Chondrocyte (in vitro differentiated cells): ENCODE measurements at places on chromosomes 2 and 18. TPM values are rescaled to one million over a fixed set of nuclear protein-coding genes. Genes with fewer than 3 reads are reported as not detected.

The CHRNG gene
- total RNA-seq: not detected in 3 replicates

DNA sequence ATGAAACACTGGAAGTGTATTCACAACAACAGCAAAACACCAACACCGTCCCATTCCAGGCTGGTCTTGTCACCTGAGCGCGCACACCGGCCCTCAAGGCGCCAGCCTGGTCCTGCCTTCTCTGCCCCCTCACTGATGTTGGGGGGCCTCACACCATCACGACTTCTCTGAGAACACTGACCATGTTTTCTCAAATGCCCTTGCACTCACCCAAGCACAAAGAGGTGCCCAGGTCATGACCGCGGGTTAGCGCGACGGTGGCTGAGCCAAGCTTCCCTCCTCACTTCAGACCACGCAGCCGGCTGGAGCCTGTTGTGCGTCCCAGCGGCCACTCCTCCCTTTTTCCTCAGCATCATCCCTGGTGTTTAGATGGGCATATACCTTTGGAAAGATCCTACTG is 101.3 kb upstream of the SALL3 start:
- DNase-seq: no peak

DNA sequence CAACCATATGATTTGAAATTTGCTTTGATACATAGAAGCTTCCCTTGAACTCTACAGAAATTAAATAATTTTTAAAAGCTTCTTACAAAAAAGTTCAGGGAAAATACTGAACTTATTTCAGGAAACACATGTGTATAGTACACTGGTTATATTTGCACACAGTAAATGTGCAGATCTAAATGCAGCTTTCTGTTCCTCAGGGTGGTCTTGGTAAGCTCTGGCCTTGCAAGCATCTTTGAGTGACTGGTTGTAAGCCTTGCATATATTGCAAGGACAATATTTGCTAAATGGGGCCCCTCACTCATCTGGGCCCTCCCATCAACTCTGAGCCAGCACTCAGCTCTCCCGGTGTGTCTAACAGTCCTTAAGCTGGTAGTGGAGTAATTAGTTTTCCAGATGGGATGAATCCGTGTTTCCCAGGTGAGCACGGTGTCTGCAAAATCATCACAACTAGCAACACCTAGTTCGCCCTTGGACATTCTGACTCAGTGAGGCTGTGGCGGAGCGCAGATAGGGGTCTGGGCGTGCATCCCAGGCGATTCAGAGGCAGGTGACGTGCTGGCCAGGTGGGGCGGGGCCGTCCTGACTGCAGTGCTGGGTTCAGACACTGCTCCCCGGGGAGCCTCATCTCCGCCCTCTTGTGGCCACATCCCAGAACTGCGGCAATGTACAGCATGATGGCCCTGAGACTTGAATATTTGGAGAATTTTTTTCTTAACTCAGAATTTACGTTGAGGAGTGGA is 149.6 kb downstream of the MBP start:
- DNase-seq: peak; percentile 89

GRCh38 chr2:239093542-239093941 is 245.7 kb downstream of the TWIST2 start:
- no peak for DNase-seq

- DNase-seq: no peak
Measured at GRCh38 chr2:210859314-210859713, 302.9 kb downstream of the CPS1 start.

DNA sequence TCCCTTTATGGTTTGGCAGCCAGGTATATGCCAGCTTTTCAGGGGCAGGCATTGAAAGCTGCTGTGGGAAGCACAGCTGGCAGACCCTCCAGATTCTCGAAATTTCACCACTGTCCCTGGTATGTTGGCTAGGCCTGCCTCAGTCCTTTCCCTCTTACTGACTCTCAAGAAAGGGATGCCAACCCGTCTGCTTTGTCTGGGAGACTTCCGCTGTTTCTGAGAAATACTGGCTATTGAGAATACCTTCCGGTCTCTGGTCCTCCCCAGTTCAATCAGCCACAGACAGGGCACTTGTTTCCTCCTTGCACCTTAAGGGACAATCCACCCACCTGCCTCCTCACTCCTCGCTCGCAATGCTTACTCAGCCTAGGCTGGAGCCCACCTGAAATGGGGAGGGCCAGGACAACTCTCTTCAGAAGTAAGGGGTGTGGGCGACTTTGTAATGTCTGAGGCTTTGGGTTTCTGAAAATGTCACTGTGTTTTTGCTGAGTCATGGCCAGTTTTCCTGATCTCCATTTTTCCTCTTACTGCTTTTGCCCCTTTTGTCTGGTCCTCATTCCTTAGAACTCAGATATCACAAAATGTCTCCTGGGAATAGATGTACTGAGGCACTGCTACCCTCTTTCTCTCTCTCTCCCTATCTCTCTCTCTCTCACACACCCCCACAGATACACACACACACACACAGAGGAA is 571.1 kb downstream of the TNS1 start:
- no peak for DNase-seq

The INHBB gene
- 0.58 to 1.3 TPM (median 0.90 TPM) in 3 replicates for total RNA-seq

The HOXD9 gene
- total RNA-seq: not detected in 3 replicates

DNA sequence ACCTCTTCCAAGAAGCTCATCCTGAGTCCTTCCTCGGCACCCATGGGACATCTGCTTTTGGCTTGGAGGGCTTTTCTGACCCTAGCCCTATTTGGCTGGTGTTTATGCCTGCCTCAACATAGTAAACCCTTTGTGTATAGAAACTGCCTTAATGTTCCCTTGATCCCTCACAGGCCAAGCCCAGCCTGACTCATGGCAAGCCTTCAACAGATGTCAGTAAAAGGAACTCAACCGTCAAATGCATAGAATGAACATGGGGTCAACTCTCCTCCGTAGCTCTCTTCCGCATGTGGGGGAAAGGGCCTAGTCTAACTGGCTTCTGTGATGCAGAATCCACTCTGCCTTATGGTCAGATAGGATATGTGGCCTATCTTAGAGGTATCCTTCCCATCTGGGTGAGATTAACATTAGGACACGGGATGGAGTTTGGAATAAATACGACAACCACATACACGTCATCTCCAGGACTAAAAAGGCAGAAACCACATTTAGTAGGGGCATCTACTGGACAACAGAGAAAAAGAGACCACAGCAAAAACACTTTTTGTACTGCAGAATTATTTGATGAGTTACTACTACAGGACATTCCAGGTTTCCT is 2.5 kb upstream of the NPAS2 start:
- DNase-seq: no peak

GRCh38 chr2:168848225-168848624 is 42.0 kb downstream of the SPC25 start:
- no peak for DNase-seq

The POTEJ gene
- not detected in 3 replicates for total RNA-seq

The POLR1A gene
- total RNA-seq: 32.6 to 48.6 TPM (median 37.6 TPM) in 3 replicates

- DNase-seq: no peak
Measured at GRCh38 chr2:237438080-237438940, 24.3 kb upstream of the COL6A3 start.

DNA sequence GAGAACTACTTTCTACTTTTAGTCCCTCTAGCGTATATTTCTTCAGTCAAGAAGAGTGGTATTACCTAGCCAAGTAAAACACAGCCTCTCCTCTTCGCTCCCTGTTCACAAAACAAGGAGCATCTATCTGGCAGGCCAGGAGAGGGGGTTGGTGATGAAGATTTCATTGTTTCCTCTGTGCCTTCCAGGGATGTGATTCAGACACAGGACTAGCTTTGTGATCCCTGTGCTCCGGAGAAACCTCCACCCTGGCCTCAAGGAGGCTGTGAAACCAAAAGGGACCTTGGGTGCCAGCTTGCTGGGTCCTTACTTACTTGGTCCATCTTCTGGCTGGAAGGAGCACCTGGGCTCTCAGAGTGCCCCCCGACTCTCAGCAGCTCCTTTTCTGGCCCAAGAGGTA is 5.7 kb downstream of the RHOB start:
- DNase-seq: no peak

- DNase-seq: peak; percentile 71
Measured at GRCh38 chr2:242017086-242017485, 147.6 kb downstream of the RTP5 start.

GRCh38 chr2:207334624-207335371 is 169.1 kb upstream of the KLF7 start:
- no peak for DNase-seq

DNA sequence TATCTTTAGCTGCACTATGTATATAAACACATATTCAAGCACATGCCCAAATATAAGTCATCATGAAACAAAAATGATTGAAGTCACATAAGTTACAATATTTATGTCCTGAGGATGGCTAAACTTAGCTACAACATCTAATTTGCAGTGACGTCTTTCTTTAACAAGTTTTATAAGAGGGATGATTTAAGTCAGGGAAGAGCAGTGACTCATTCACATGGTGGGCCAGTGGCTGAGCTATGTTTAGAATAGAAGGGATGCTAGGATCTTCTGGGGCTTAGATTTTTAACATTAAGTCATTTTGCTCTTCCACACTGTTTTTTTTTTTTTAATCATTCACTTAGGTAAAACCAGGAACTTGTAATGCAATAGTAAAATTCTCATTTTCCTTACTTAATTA is 22.3 kb downstream of the ADCYAP1 start:
- DNase-seq: no peak

The OBSL1 gene
- 103 to 143 TPM (median 111 TPM) in 3 replicates for total RNA-seq

The C1QL2 gene
- not detected in 3 replicates for total RNA-seq

DNA sequence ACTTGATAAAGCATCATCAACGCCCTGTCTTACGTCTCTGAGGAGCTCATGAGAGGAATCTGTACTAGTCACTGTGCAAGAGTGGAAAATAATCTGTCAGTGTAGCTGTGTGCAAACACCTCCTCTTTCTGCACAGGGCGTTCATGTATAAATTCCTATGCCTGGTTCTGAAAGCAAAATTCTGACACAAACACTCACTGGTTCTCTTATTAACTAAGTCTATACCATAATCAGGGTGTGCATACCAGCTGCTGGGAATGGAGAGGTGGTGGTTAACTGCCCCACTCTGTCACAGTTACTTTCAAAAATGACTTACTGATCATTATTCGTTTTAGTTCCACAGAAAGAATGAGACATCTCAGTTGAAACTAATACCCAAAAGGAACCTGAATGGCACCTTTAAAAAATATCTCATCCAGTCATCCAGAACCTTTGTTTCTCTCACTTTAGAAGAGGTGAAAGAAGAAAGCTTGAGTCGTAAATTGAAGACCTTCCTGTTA is 35.7 kb downstream of the STK39 start:
- no peak for DNase-seq

DNA sequence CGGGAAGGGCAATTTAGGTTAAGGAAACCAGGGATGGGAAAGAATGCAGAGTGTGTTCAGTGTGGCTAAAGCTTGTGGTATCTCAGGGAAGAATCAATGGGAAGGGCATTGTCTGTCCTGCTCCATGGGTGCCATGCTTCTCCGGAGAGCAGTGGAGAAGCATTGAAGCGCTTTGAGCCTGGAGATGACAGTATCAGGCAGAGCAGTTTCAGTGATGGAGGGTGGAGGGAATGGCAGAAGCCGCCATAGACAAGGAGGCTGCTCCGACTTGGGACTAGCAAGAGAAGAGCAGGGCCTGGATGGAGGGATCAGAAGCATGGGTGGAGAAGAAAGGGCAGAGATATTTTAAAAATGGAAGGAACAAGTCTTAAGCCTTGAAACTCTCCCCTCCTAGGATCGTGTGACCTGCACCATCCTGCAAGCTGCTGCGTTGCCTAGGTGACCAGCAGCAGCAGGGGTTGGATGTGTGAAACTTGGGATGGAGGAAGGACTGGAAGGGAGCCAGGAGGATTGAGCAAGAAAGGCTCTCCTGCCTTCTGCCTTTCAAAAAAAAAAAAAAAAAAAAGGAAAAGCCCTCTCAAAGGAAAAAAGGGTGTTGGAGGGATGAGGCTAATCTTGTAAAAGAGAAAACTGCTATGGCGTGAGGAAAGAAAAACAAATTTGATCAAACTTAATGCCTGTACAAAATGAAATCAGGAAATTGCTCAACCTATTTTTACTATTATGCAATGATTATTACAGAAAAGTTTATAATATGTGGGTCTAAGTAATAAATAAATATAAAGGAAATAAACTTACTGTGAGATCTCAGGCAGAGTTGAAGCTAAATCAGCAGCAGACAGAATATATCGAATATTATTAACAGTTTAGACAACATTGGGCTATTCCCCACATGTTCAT is 493.8 kb upstream of the NRP2 start:
- DNase-seq: no peak

The PCARE gene
- total RNA-seq: not detected in 3 replicates

GRCh38 chr2:16682431-16683118 is 16.9 kb upstream of the CYRIA start:
- no peak for DNase-seq

DNA sequence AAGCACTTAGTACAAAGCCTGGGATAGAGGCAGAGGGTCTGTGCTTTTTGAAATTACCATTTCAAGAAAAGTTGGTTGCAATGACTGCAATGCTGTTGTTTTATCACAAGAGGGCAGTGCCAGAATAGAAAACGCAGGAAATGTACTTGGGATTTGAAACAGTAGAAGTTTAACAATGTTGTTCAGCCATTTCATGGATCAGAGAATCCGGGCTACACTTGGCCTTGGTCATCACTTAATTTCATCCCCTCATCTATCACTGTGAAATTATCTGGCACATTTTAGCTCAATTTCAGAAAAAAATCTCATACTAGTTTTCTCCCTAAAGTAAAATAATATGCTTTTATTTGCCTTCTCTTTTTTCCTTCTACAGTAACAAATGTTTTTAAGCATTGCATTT is 70.8 kb downstream of the RAPGEF4 start:
- no peak for DNase-seq

The HOXD3 gene
- not detected in 3 replicates for total RNA-seq

DNA sequence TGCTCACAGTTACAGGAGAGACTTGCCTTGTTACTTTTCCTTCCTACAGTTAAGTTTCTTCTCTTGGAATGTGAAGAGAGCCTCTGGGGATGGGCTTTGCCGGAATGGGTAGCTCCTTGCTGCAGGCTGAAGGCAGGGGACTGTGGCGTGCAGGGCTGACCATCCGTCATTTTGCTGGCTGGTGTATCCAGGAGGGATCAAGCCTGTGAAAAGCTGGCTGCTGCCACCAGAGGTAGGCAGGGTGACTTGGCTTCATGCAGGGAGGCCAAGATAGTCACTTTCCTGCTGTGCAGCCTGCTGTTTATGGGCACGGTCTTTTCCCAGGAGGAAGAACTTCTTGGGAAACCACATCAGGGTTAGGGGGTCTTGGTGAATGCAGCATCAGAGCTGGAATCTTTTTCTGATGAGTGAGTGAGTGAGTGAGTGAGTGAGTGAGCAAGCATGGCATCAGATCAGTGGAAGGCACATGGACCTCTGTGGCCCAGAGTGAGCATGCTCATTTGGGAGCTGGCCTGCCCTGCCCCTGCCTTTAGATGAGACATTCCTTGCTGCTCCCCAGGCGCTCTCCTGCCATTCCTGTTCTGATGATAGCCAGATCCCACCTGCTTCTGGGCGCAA is 33.0 kb downstream of the FHOD3 start:
- no peak for DNase-seq

GRCh38 chr2:159201360-159202063 is 85.0 kb downstream of the WDSUB1 start:
- no peak for DNase-seq

- no peak for DNase-seq
Measured at GRCh38 chr2:26074676-26075075, 40.8 kb downstream of the RAB10 start.
